ENCODE measurements at places on chromosomes 2 and 18.

DNA sequence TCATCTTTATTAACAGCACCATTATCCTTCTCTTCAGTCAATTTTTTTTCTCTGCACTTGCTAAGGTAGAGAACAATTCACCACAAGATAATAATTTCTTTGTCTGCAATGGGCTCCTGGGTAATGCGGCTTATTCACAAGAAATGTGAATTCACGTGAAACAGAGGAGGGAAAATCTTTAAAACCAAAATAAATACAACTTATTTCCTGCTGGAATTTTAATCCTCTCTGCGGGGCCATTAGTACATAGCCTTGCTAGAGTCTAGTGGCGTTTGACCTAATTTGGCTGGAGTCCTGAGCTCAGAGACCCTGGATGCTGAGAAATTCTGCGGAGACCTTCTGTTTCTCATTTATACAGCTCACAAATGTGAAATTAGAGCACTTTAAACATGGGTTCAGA lies 319.3 kb upstream of the MMADHC start:
- no peak for DNase-seq

- DNase-seq = no peak
These were observed 34.3 kb downstream of the CIB4 start for GRCh38 chr2:26606847-26607190.

- no peak for DNase-seq
These were observed 48.0 kb downstream of the ZNF407 start for GRCh38 chr18:74645679-74646078.

DNA sequence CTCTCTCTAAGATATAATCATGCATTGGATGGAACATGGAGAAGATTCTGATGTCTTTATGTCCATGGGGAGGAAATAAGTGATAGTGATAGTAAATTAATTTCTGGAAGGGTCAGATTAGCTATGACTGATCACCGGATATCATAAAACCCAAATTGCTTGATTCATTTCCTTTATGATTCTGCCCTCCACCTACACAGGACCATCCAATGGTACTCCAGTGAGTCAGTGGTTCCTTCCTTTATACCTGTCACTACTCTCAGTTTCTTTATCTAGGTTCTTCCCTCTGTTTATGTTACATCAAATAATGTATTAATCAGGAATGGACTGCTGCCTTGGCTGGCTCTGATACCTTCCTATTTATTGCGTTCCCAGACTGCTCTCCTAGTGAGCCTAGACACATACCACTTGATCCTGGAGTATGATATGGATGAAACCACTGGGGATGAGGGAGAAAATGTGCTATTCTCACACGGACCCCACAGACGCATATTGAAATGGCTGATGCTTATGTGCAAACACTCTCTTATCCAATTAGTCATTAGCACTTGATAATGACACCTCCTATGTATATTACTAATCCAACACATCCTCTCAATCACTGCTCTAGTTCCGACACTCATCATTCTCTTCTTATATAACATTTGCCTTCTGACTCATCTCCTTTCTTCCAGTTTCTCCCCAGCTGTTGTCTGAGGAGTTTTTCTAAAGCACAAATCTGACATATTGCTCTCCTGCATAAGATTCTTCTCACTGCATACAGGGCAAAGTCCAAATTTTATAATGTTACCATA lies 315.6 kb downstream of the INSIG2 start:
- DNase-seq = peak; percentile 8

- no peak for DNase-seq
These were observed 133.5 kb downstream of the QPCT start for GRCh38 chr2:37477921-37478320.

- peak; percentile 95 for DNase-seq
These were observed at the start of gene CTIF for GRCh38 chr18:48538531-48539405. TSS of gene CTIF (plus strand) at chr18:48539031. CDS start at chr18:48619566, 80,535 bp downstream.

- no peak for DNase-seq
These were observed 193.9 kb downstream of the BCL11A start for GRCh38 chr2:60359569-60359968.

DNA sequence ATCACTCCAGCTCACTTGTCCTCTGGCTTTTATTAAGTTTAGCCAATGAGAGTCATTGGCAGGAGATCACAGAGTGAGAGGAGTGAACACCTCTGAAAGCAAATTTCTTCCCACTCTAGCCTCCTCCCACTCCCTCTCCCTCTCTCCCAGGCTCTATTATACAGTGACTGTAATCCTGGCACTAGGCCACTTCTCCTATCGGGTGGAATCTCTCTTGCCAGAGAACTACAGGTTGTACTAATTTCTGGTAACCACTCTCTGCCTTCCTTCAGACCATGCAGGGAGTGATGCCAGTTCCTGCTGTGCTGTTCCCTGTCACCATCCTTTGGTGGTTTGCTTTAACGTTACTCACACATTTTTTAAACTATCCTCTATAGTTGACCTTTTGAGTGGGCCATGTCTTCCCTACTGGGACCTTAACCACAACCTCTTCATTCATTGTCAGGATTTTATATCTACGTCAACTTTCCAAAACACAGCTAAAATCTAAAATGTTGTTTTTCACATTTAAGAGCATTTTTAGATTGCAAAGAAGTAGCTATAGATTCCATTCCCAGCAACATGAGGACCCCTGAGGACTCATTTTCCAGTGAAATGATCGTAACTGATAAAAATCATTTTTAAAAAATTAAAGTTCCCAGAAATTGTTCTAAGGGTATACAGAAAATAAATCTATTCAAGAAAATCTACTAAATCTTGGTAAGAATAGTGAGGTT lies 217.1 kb downstream of the MREG start:
- DNase-seq = peak; percentile 40

- DNase-seq = no peak
These were observed 421 bp upstream of the FAM171B start for GRCh38 chr2:186693446-186693832.

GRCh38 chr18:56489893-56490292 lies 148.5 kb downstream of the TXNL1 start:
- DNase-seq = no peak

DNA sequence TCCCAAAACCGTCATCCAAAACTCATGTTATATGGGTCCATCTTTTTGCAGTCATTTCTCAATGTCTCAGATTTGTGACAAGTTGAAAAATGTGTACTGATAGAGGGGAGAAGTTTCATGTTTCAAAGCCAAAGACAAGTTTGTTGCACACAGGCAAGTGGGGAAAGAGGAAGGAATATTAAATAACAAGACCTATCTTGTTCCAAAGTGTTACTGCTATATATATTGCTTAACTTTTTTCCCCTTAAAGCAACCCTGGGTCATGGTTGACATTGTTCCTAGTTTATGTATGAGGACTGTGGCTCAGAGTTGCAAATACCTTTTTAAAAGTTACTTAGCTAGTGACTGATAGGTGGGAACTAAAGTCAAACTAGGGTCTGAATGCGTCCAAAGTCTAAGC lies 1.7 kb downstream of the ITGA4 start:
- DNase-seq = no peak

- peak; percentile 72 for DNase-seq
These were observed 75.6 kb upstream of the TTN start for GRCh38 chr2:178882666-178883440.

- DNase-seq = no peak
These were observed at the start of gene LRRTM4 for GRCh38 chr2:77521931-77522470. TSS of gene LRRTM4 (minus strand) at chr2:77522376.

DNA sequence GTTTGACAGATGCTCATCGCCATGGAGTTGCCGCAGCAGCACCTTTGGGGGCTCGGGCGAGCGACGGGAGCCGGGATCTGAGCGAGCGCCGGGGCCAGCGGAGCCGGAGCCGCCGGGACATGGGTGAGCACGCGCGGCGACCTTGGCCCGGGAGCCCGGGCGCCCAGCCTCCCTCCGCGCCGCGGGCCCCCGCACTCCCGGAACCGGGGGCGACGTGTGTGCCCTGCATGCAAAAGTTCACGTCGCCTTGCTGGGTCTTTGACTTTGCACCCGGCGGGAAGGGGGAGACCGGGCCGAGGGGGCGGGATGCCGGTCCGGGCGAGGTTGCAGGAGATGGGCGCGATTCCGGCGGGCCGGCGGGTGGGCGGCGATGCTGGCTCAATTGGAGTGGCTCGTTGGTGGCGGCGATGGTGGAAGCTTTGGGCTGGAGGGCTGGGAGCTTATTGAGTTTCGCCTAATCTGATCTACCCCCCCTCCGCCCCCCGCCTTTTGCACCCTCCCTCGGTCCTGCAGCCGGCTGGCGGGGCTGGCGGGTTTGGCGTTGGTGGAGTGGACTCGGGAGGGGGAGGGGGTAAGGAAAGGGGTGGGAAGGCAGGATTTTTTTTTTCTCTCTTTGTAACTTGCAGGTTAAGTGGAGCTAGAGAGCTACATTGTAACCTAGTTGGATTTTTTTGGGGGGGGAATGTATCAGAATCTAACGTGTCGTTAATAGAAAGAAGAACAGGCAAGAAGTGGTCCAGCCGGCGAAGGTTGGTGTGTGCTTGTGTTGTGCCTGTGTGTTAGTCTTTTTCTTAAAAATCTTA lies at the start of gene SETBP1:
Gene SETBP1 (plus strand): TSS at position 616 of the 803 bp plus-strand sequence. CDS start 20,459 bp downstream, outside the sequence.
- DNase-seq = peak; percentile 82
